ENCODE measurements at places on chromosomes 12 and 14. TPM values are rescaled to one million over a fixed set of nuclear protein-coding genes. Genes with fewer than 3 reads are reported as not detected.

Gene TEX52
- not detected for total RNA-seq

Gene RTN1
- total RNA-seq = 3.7 TPM

Gene VRK1
- total RNA-seq = 14.2 TPM

Gene RASSF9
- 0.87 TPM for total RNA-seq

Gene OXA1L
- total RNA-seq = 203 TPM

Gene FITM1
- not detected for total RNA-seq

Gene KRT81
- total RNA-seq = not detected

Gene SRRM4
- total RNA-seq = not detected

Gene ENDOU
- total RNA-seq = not detected

Gene KRT73
- total RNA-seq = not detected

Gene PRIMA1
- not detected for total RNA-seq

Gene KCNA5
- not detected for total RNA-seq

Gene WNT1
- not detected for total RNA-seq

Gene TCL1B
- total RNA-seq = not detected

Gene FAM222A
- 1.0 TPM for total RNA-seq

Gene TPPP2
- total RNA-seq = not detected

Gene CPSF2
- 39.4 TPM for total RNA-seq

Gene FGD4
- 18.8 TPM for total RNA-seq
